Left renal pelvis (tissue), 4 donors: ENCODE measurements at places on chromosomes 3 and 15. TPM values are rescaled to one million over a fixed set of nuclear protein-coding genes. Genes with fewer than 3 reads are reported as not detected.

CHRM5 gene
- polyA plus RNA-seq: 0.14 TPM

ZNF619 gene
- 5.7 TPM for polyA plus RNA-seq

SLC12A1 gene
- 433 TPM for polyA plus RNA-seq

ANKUB1 gene
- polyA plus RNA-seq: not detected

GRK7 gene
- 0.06 TPM for polyA plus RNA-seq

SH3GL3 gene
- polyA plus RNA-seq: 12.1 TPM

MINAR1 gene
- polyA plus RNA-seq: 1.7 TPM

USP3 gene
- polyA plus RNA-seq: 20.8 TPM

FBXO40 gene
- 0.03 TPM for polyA plus RNA-seq

FOXB1 gene
- polyA plus RNA-seq: not detected

GRCh38 chr3:37511463-37511920 is 337.1 kb upstream of the LRRFIP2 start:
- DNase-seq: no peak

- DNase-seq: no peak
Observed at GRCh38 chr3:159482994-159483367, 505.7 kb upstream of the IL12A start.

- DNase-seq: no peak
Observed at GRCh38 chr15:92715758-92716157, 60.2 kb upstream of the FAM174B start.

DNA sequence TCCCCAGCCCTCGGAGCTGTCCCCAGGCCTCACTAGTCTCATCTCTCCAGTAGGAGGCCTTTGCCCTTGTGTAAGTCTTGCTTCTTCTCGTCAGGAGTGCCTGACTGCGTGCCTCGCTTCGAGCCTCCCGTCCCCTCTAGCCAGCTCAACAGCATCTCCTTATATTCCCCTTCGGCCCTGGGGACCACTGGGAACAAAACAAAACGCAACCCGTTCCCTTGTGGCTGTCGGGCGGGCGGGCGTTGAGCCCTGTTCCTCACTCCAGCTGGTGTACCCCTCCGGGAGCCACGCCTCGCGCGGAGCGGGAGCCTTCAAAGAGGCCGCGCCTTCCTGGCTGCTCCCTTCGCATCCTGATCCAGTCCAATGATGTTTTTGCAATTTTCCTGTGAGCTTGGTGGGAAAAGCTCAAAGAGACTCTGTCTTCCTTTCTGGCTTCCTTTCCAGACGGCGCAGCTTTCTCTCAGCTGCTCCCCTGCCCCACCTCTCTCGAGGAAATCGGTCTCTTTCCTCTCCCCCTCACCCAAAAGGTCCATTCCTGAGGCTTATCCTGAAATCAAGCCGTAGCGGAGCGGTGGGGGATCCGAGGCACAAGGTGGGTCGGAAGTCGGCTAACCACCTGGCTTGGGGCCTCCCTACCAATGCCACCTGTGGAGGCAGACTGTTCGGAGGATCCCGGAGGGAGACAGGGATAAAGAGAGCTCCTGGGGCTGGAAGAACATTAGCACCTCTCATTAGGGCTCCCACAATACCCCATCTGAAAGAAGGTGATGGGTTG is 33.4 kb upstream of the SRP14 start:
- DNase-seq: no peak

- DNase-seq: peak; percentile 52
Observed at GRCh38 chr15:72117486-72118016, 399 bp downstream of the MYO9A start.

- no peak for DNase-seq
Observed at GRCh38 chr3:128555841-128556240, 62.8 kb upstream of the GATA2 start.

DNA sequence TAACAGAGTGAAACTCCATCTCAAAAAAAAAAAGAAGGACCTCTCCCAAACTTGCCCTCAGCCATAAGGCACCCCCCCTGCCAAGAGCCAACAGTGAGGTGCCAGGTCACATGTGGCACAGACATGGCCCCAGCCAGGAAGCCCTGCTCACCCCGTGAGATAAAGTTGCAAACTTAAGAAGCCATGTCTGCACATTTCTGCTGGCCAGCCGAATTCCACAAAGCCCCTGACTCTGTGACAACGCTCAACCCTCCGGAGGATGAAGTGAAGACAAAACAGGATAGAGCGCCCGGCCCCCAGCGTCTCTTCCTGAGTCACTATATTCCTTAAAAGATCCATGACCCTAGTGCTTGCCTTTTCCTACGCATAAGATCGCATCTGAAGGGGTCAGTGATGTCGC is 188.1 kb downstream of the XXYLT1 start:
- no peak for DNase-seq

DNA sequence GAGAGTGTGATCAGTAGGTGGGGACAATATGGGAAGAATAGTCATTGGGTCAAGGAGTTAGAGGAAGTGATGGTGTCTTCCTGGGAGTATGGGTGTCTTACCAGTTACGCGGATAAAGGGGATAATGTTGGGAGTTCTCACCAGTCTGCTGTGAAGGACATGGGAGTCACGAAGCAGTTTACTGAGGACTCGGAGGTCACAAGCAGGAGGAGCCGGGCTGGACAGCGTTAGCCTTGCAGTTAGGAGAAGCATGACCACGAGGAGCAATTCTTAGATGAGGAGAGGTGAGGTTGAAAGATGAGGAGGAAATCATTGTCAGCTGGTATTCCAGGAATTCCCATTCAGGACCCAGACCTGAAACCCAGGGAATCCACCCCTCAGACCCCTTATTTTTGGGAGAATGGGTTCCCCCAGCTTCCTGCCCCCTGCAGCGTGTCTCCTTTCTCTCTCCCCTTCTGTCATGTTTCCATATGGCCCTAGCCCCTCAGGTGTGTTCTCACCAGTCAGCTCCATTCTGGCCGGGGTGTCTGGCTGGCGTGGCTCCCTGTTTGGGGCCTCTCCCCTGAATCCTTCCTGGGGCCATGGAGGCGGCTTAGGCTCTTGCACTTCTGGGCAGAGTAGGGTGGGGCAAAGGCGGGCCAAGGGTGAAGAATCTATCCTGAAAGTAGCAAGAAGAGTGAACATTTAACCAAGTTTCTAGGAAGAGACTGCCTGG is 2.1 kb downstream of the THPO start:
- no peak for DNase-seq

GRCh38 chr15:57436166-57436565 is 59.9 kb downstream of the CGNL1 start:
- no peak for DNase-seq

DNA sequence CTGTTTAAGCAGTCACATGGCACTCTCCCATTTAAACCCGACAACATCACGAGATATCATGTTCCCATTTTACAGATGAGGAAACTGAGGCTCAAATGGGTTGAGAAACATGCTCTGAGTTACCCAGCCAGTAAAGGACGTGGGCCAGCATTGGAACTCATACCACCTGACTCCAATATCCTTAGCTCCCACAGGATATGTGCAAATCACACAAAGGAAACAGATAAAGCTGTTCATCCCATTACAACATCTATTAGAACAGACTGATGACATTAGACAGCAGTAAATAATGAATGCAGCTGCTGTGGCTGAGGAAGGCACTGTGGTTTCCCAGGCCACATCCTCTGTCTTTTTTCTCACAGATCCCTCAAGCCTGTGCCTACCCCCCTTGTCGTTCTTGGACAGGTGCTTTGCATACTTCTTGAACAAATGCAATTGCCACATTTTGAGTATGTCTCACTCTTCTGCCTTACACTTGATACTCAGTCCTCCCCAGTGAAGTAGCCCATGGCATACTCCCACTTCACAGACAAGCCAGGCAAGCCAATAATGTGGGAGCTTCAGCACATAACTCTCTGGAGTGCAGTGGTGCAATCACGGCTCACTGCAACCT is 17.7 kb downstream of the FRMD4B start:
- no peak for DNase-seq

DNA sequence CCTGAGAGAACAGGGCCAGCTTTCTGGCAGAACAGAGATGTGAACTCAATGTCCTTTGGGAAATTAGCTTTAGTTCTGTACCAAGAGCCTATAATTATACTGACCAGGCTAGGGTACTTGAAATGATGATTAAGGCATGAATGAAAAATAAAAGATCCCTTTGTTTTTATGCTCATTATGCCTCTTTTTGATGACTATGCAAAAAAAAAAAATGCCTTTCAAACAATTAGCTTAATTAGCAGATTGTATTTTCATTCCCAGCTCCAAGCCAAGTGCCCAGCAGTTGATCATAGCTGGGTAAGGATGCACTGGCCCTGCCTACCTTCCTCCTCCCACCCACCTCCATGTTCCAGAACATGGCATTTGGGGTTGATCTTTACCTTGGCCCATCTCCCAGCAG is 56.8 kb downstream of the LYZL4 start:
- no peak for DNase-seq

DNA sequence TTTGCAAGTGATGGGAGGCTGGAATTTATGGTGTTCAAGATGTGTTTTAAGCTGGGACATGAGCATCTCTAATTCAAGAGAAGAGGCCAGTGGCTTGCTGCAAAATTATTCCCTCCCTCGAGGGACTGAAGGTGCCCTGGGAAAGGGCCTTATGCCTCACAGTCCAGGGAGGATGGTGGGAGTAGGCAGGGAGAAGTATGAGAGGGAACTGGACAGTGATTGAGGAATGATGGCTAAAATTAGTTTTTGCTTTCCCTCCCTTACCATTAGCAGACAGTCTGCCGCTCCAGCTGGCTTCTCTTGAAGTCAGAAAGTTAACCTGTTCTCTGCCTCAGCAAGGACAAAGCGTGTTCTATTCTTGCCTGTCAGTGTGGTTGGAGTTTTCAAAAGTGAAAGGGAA is 139.8 kb upstream of the SEMA6D start:
- DNase-seq: no peak

DNA sequence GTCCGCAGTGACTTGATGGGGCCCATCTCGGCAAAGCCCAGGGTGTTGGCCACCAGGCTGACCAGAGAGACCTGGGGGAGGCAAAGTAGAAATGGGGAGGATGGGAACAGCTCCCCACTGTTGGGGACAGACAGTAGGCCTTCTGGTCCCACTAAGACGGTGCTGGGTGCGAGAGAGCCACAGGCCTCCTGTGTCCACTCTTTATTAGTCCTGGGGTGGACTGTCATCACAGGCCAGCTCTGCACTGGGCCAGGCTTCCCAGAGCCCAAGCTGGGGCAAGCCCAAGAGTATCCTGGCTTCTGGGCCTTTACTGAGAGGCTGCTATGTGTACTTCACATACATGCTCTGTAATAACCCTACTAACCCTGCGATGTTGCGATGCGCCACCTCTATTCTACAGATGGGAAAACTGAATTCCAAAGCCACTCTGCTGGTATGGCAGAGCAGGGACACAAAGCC is 66.4 kb downstream of the EXOG start:
- no peak for DNase-seq

DNA sequence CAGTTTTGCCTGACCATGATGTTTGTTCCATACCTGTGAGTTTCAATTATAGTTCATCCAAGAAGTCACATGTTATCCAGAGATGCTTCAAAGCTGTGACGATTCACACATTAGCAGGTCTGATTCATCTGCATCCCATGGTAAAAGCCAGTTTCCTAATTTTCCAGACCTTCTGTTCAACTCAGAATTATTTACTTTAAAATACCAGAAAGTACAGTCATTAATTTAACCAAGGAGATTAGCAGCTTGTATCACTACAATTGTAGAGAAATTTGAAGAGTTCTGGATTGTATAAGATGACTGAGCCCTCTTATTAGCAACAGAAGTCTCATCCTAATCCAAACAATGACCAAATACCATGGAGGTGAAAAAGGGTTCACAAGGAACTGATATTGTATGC is 76.1 kb upstream of the THBS1 start:
- no peak for DNase-seq

DNA sequence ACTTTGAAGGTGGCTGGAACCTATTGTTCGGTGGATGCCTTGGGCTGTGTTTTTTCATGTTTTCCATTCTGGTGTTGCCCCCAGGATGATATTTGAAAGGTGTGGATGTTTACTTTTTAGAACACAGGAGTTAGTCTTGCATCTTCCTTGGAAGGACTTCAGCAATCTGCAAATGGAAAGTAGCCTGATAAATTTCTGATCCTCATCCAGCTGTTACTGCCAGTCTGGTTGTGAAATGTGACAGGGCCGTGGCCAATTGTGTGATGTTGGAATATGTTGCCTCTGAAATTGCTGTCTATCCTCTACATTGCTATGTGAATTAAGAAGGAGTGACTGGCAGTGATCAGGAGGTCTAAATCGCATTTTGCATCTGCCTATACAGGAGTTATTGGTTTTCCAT is 382.5 kb upstream of the C2CD4B start:
- no peak for DNase-seq

DNA sequence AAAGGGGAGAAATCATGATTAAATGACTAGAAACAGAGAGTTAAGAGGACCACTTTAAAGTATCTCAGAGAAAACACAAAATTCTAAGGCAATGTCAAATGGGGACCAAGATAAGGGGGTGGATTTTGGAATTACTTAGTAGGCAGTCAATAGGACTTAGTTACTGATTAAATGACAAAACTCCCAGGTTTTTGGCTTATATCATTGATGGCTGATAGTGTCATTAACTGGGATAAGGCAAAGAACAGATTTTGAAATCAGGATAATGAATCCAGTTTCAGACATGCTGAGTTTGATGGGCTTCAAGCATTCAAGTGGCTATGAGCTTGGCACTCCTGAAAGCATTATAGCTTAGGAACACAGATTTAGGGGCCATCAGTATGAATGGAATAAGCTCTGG is 53.9 kb downstream of the TOP2B start:
- DNase-seq: no peak

DNA sequence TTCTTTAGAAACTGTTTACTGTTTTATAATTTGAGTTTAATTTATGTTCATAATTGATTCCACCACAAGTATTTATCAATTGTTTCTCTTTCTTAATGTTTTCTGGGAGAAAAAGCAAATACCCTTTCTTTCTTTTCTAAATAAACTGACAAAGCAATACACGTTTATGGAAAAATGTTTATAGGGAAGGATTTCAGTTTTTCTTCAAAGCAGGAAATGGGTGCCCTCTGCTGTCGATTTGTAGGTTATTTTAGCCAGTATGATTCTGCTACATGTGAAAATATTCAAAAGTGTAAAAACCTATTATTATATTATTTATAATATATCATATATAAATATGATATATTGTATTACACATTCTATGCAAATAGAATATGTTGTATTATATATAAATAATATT is 921.0 kb upstream of the ROBO1 start:
- no peak for DNase-seq

DNA sequence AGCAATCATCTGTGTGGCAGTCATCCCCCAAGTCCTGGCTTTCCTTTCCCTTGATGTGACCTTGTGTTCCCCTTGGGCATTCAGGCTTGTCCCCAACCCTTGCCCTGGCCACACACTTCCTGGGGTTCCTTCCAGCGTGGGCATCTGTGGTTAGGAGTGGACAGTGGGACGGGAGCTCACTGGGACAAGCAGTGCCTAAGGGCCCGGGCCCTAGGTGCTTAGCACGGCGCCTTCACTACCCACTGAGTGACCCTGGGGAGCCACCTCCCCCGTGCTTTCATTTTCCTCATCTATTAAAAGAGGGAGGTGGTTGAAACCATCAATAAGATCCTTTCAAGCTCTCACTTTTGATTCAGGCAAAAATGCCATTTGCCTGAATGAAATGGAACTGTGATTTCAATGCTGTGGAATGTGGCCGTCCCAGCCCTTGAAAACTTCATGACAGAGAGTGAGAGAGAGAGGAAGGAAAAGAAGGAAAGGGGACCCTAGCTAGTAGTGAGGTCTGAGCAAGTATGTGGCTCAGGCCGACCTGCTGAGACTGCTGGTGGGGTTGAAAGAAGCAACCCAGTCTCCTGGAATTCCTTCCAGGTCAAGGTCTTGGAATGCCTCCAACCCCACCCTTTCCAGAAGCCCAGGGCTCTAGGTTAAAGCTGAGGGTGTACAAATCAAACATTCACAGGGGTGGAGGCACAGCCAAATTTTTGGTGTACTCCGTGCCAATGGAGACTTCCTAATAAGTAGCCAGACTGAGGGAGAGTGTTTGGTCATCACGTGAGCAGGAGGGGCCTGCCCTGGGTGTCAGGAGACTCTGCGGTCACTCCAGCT is 302.9 kb downstream of the TLE3 start:
- DNase-seq: no peak
